ENCODE measurements at places on chromosomes 1 and 21.
A peak's percentile ranks its signal among the peaks of the same experiment; 100 is the strongest.

GRCh38 chr1:82388679-82389078 is 587.9 kb downstream of the ADGRL2 start:
- DNase-seq: peak; percentile 74

DNA sequence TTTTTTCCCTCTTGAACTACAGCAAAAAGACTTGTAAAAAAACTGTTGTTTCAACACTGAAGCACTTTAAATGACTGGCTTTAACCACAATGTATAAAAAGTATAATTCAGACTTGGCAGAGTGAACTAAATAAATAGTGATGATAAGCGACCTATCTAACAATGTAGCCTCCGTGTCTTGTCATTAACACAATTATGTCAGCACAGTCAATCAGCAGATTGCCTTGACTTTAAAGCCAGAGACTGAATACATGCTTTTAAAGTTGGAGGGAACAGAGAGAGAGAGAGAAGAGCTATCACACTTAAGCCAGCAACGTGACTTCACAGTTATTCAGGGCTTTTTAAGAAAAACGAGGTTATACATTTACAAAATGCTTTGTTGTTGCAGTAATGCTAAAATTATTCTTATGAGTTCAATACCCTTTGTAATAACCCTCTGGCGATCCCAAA is 378.1 kb downstream of the LMO4 start:
- peak; percentile 14 for DNase-seq

- DNase-seq: no peak
These were observed 34.6 kb upstream of the NID1 start for GRCh38 chr1:236099355-236099974.

DNA sequence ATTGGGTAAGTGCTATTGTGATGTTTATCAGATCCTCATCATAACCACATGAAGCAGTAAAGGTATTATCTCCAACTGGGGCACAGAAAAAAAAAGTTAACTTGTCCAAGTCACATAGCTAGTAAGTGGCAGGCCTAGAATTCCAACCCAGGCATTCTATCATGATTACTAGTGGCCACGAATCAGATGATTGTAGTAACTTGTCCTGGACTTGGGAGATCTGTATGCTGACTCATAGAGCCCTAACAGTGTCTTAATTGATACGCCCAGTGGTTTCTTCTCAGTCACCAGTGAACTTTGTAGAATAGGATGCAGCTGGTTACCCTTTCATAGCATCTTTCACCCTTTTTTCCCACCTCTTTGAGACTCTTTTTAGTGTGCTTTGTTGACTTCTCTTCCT is 91.1 kb upstream of the UBE2U start:
- DNase-seq: no peak

DNA sequence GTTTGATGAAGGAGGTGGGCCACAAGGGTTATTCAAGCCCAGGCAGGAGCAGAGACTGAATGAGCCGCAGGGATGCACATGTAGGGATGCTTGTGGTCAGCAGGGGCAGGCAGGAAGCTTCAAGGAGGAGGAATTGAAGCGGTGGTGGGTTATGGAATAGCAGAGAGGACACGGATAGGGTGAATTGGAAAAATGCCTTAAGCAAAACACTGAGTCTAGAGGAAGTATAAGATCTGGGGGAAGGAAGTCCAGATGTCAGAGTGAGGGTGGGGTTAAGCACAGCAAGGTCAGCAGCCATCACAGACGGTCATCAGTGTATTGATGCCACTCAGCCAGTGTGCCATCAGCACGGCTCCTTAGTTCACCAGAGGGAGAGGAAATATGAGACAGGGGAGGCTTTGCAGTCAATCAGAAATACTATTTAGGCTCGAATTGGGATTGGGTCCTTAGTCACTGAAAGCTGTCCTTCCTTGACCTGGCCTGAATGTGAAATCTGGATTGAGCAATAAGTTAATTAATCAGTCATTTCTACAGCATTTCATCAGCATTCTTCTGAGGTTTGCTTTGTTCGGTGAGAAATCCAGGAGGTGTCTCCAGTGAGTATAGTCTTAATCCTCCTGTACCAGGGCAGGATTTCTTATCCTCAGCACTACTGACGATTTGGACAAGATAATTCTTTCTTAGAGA is 6.0 kb upstream of the LCE1F start:
- DNase-seq: no peak

GRCh38 chr1:95086949-95087533 is 14.3 kb upstream of the ALG14 start:
- no peak for DNase-seq

GRCh38 chr21:35408401-35408800 is 359.3 kb upstream of the RUNX1 start:
- no peak for DNase-seq

DNA sequence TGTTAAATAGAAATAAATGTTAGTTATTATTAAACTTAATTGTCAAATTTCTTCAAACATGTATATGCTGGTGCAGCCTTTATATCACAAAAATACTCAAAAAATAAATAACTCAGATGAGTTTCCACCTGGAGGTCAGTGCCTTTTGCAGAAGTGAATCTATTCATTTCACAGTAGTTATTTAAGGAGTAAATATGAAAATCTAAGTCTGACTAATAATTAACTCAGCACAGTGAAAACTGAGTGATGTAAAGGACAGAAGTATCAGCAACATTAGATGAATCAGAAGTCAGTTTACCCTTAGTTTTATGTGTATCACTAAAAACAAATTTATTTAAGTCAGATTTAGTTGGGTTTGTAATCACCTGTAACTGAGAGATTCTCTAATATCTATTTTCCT is 2135.4 kb downstream of the MRPL39 start:
- no peak for DNase-seq

GRCh38 chr1:3683992-3684391 is 31.7 kb downstream of the TP73 start:
- no peak for DNase-seq

DNA sequence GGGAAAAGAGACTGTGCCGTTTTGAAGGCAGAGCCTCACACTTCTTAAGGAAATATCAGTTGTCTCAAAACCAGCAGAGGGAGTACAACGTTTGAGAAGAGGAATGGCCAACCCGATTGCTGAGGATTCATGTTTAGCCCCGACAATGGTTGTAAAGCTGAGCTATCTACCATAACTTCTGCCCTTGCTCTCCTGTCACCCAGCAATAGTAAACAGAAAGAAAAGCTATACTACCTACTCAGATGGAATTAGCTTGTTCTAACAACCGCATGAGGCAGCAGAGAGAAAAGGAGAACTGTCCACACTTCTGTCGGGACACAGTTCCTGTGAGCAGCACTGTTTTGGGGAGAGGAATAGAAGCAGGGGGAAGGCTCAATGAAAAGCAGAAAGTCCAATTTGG is 91.2 kb downstream of the SLC45A1 start:
- DNase-seq: no peak

DNA sequence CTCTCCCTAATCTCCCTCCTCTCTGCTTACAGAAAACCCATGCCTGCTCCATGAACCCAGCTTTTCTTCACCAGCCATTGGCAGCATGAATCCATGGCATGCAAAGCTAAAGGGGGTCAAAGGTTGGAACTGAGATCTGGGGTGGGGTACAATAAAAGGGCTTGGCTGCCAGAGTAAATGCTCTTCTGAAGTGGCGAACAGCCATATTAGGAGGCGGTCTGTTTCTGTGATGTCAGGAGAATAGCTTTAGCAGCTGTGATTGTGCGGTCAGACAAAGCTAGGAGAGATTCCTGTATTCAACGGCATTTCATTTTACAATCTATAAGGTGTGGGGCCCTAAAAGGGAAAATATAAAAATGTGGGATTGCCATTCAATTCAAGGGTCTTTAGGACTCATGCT is 71.7 kb upstream of the TMPRSS2 start:
- DNase-seq: no peak

GRCh38 chr1:63653976-63654375 is 60.8 kb downstream of the PGM1 start:
- no peak for DNase-seq

DNA sequence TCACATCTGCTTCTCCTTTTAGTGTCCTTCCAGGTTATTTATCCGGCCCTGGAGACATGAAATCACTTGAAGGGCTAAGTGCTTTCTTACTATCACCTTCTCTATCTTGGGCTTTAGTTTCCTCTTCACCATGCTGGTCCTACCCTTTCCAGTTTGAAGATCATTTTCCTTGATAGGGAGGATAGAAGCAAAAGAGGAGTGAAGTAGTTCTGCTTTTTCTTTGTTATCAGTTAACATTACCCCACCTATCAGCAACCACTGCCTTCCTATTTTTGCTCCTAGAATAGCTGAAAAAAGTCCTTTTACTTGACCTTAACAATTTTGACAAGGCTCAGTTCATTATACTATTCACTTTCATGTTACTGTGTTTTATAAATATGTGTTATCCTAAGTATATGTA is 19.4 kb downstream of the RGL1 start:
- no peak for DNase-seq

GRCh38 chr1:75672108-75672507 is 52.4 kb upstream of the ACADM start:
- no peak for DNase-seq

DNA sequence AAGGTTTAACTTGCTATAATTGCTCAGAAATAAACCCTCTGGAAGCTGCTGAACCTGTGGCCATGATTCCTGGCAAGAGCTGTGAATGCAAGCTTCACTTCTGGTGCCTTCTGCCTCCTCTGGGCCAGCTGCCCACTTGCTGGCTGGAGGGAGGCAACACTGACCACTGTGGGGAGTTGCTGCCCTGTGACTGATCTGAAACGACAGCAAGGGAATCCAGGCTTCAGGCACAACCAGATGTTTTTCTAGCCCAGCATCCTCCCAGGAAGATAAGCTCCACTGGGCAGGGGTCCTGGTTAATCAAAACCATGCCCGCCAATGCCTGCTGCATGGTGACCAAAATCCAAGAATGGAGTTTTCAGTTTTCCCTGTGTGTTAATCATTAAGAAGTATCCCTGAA is 180.0 kb upstream of the HMGB4 start:
- DNase-seq: no peak

Data from DMS79 (cell line).